ENCODE measurements at places on chromosomes 3 and 15.

DNA sequence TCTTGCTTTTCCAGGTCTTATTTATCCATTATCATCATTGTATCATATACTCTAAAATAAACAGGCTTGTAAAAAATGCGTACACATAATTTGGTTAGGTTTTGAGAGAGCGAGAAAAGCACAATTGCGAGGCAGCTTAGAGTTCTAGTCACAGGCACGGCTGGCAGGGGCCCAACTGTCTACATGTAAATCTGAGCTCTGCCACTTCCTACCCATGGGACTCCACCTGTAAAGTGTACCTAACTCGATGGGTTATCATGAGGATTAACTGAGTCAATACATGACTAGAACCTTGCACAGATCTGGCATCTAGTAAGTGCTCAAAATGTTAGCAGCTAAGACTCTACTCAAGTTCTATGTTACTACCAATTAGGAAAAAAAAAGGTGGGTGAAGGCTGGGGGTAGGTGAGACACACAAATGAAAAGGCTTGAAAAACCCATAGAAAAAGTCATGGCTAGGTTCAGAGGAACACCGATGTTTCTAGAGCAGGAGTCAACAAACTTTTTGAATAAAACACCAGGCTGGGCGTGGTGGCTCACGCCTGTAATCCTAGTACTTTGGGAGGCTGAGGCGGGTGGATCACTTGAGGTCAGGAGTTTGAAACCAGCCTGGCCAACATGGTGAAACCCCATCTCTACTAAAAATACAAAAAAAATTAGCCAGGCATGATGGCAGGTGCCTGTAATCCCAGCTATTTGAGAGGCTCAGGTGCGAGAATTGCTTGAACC, 36.2 kb downstream of the GLB1 start:
- DNase-seq: no peak

DNA sequence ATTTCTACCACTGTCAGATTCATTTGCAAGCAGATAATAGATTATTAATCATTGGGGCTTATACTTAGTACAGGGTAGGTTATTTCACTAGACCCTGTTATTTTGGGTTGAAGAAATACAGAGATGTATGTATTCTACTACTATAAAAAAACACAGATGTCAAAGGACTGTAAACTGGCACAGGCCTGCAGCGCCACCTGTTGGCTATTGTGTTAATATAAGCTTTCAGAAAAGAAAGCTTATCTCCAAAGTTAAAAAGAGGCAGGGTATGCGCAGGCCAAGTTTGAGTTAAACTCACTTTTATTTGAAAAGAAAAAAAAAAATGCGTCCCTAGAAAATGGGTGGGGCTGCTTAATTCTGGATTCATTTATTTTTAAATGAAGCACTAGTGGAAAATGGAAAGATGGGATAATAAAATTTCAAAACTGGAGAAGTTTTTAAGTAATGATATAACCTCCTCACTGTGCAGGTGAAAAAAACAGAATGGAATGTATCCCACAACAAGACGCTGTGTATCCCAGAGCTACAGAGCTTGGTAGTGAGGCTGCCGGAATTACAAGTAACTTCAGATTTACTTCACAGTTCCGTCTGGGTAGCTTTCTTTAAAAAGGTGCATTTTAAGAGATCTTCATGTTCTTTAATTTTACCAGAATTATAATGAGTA, 407.2 kb upstream of the TGFBR2 start:
- DNase-seq: peak; percentile 2

DNA sequence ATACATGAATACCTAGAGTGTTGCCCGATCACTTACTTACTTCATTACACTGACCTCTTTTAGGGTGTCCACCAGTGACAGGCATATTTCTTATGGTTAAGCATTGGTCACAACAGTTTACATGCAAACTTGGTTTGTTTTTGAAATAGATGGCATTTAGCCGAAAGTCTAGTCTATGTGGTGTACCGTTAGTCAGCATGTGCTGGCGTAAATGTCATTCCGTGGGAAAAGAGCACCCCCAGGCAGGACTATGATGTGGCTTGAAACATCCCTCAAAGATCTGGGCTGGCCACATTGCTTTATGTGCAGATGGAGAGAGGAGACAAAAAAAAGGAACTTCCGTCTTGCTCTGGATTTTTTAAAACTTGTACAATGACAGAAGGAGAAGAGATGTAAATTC, 357.0 kb upstream of the ICE2 start:
- DNase-seq: no peak

- no peak for DNase-seq
Measured at GRCh38 chr15:51623386-51623938, 891 bp upstream of the DMXL2 start.

DNA sequence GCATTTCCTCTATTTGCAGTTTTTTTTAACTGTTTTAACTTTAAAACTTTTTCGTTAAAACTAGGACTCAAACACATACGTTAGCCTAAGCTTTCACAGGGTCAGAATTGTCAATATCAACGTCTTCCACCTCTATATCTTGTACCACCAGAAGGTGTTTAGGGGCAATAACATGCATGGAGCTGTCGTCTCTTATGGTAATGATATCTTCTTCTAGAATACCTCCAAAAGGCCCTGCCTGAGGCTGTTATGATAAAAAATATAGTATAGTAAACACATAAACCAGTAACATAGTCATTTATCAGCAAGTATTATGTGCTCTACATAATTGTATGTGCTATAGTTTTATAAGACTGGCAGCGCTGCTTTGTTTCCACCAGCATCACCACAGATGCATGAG, 76.3 kb upstream of the MLF1 start:
- DNase-seq: no peak

- DNase-seq: no peak
Measured at GRCh38 chr3:53229171-53229570, 26.7 kb downstream of the TKT start.

- no peak for DNase-seq
Measured at GRCh38 chr3:133138017-133138416, 99.8 kb downstream of the TMEM108 start.

DNA sequence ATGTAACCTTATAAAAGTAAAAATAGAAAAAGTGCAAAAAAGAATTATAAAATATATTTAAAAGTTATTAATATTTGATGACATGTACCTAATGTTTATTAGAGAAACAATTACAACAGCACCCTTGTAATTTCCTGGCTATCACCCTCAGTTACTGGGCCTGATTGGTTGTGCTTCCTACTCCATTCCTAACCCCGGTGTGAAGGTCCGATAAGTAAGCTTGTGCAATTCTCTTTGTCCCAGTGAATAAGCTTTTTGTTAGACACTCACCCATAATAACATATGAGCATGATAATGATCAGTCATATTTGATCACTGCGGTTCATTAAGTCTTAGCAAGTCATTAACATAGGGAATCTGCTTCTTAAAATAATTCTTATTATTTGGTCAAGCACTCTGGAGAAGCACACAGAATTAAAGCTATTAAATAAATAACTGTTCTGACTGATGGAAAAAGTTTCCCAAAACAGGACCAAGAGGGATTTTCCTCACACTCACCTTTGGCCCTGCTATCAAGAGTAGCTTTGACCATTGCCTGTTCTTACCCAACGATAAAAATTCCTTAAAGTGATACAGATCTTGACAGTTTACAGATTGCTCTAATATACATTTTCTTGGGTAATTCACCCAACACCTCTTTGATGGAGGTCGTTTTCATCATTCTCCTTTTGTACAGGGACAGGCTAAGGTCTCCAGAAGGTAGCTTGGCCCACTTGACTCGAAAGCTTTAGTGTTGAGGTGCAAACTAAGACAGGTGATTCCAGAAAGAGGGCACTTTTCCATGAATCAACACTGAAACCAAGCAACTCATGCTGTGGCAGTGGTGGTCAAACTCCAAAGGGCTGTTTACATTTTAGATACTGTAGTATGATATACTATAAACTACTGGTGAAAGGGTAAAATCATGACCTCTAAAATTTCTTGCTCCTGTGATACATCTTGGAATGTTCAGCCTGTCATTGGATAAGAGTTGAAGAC, 543.0 kb upstream of the KCNMB2 start:
- DNase-seq: no peak

DNA sequence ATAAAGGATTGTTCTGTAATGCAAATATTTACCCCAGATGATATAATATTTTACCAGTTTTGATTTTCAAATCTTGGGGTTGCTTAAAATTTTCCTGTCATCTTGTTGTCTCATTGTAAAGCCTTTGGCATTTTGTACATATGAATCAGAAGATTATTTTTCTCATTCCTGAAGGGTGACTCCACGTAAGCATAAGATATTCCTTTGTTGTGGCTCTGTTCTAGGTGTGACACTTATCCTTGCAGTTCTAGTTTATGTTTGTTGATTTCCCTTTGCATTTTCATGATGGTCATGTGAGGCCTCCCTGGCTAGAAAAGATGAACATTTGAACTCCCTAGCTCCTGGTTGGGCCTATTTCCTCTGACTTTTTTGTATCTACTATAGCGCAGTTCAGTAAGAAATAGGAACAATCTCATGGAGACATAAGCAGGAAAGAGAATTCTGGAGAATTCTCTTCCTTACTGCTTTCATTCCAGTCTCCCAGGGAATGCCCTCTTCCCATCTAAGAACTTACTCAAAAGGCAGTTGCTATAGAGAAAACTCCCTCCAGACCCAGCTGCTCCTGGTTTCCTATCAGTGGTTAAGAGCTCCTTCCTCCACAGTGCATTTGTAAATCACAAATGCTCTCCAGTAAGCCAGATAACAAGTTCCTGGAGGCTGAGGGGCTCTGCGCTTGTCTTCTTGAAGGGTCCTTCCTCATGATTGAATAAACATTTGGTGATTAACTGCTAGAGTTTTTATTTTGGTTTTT, 124.7 kb downstream of the WNT5A start:
- DNase-seq: no peak

GRCh38 chr15:70034141-70034540, 63.6 kb downstream of the TLE3 start:
- no peak for DNase-seq

DNA sequence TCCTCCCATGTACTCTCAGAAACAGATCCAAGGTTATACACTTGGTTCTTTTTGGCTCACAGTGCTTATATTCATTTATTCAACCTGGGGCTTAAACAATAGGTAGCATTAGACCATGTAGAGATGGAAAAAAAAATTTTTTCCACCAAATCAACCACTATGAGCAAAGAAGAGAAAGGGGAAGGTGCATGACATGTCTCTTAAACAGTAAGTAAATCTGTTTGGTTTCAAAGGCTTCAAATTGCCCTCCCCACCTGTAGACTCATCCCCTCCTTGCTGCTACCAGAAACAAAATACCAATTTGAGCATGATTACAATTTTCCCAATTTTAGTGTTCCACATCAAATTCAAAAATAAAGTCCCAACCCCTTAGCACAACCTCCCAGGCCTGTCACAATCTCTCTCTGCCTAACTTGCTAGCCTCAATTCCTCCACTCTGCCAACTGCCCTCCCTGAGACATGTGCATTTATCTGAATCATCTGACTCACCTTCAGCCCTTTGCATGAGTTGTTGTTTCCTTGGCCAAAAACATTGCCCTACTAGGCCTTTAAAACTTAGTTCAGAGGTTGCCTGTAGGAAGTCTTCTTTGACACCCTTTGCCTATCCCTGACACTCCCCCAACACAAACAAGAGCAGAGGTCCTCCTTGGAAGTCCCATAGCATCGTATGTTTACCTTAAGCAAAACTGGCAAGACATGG, 30.3 kb upstream of the TSC22D2 start:
- no peak for DNase-seq

DNA sequence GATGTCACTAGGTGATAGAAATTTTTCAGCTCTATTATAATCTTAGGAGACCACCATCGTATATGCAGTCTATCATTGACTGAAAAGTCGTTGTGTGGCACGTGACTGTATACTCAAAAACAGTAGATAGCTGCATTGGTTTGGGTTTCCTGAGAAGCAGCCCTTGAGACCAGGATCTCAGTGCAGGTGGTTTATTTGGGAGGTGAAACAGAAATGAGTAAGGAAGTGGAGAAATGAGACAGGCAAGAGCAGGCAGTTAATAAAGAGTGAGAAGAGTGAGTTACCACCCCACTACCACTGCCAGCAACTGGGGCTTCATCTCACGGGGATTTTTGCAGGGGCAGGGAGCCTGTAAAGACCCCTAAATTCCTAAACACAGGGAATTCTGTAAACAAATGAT, 221.0 kb downstream of the SHQ1 start:
- DNase-seq: no peak

DNA sequence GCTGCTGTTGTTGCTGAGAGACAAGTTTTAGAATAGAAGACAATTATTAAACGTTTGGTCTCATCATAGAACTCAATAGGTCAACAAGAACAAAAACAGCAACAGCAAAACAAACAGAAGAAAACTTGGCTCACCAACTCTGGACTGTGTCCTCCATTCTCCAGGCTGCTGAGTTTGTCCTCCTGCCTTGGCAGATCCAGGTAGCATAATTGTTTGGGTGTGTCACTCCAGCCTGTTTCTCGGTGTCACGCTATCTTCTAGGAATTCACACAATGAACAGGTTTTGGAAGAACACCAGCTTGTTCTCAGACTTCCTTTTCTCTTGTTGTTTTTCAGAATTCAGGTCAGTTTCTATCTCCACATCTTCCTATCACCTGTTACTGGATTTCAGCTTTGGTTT, 34.7 kb downstream of the ARRDC4 start:
- no peak for DNase-seq

DNA sequence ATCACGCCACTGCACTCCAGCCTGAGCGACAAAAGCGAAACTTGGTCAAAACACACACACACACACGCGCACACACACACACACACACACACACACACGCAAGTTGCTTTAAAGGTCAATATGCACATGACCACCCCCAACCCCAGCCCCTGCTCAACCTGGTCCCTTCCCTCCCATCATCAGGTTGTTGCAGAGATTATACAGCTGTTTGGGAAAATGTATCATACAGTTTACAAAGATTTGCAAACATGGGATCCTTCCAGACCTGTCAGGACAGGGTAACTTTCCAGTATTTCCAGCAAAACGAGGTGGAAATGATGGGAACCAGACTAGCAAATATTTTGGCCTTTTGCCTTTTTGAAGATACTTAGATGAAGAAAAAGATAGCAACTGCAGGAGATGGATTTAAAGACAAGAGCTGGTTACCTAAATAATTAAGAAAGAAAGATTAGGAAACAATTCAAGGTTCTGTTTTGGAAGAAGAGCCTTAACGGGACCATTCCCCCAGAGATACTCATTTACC, 80.2 kb downstream of the TNIK start:
- no peak for DNase-seq

GRCh38 chr15:99928429-99928981, 195.3 kb upstream of the LYSMD4 start:
- no peak for DNase-seq
